KG1 (cell line): ENCODE measurements at places on chromosomes 7 and 10.

DNA sequence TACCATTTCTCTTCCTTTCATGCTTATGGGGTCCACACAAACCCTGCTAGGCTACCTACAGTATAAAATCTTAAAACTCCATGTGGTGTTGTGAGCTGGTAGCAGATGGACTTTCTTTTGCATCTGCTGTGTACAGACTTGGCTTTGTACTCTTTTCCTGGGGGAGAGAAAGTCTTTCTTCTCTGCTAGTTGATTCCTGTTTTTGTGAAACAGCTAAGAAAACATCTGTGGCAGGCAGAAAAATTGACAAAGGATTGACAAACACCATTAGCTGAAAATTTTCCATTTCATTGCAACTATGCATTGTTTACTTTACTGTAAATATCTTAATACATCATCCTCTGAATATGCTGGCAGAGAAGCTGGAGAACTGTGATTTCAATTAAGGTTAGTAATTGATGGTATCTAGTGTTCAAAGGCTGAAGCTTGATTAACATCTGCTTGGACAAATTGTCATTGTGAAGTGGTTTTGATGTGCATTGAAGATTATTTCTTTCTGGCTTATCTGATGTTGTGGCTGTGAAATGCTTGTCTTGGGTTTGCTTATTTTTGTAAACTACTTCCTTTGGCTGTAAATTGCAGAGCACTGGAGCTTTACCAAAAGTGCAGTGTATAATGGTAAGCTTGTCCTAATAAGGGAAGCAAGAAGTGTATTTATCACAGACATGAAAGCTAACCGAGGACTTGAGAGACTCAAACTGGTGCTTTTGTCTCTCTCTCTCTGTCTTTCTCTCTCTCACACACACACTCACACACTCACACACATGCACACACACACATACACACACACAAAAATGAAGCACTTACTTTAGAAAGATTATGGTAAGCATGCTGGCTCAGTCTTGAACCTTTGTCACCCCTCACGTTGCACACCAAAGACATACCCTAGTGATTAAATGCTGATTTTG lies at the start of gene FOXP2:
Gene FOXP2, plus strand, starts transcription at position 660 of the 908 bp plus-strand sequence. CDS start 11,697 bp downstream, outside the sequence.
- DNase-seq, result no peak

DNA sequence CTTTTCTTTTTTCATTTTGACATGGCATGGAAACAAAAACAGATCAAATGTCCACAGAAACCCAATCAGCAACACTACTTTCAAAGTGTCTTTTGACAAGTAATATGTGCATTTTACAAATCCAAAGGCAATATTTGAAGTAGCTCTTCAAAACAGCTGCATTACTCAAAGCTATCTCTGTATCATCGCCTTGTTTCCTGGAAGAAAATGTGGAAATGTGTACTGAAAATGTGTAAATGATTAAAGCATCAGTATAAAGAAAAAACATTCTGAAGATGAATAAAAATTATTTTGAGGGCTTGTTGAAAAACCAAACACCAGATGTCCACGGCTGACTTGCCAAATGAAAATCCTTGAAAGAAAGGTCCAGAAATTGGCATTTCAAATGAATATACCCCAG lies 16.5 kb upstream of the ITGB8 start:
- DNase-seq, result no peak

DNA sequence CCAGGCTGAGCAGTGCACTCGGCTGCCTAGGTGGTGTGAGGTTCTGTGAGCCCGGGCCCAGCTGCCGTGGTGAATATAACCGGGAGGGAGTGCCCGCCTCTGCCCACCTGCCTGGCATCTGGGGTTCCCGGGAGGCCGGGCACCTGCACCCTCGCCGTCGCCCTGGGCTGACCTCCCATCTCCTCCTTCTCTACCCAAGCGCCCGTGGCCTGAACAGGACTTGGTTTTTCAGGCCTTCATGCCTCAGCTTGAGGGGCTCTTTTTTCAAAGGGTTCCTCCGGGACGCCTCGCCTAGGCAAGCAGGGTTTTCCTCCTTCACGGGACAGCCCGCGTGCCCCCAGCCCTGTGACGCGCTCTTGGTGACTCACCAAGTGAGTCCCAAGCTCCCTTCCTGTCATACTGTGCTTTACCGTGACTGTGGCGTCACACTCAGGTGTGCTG lies 9.9 kb downstream of the INPP5A start:
- DNase-seq, result no peak

GRCh38 chr10:28077889-28078288 lies 79.0 kb upstream of the ODAD2 start:
- no peak for DNase-seq

DNA sequence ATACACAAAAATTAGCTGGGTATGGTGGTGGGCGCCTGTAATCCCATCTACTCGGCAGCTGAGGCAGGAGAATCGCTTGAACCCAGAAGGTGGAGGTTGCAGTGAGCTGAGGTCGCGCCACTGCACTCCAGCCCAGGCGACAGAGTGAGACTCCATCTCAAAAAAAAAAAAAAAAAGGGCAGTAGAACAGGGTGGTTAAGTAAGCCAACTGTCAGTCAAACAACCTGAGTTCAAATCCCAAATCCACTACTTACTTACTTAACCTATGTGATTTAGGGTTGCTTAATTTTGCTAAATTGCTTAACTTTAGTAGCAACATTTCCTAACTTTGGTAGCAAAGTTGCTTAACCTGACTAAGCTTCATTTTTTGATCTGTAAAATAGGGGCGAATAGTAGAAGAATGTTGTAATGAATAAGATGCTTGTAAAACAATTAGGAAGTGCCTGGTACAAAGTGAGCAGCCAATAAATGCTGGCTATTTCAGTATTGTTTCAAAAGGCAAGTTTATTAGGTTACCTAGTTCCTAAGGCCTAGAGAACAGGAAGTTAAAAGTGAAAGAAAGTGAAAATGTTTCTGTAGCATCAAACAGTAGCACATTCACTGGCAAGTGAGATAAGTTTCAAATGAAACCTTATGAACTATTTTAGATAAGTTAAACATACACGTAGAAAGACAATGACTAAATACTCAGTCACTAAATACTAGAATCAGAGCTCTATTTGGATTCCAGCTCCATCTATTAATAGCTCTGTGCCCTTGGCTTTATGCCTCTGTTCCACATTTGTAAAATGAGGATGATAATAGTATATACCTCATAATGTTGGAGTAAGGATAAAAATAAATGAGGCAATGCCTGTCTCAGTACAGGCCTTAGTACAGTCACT lies 64.3 kb downstream of the HOXA1 start:
- DNase-seq, result peak; percentile 12

DNA sequence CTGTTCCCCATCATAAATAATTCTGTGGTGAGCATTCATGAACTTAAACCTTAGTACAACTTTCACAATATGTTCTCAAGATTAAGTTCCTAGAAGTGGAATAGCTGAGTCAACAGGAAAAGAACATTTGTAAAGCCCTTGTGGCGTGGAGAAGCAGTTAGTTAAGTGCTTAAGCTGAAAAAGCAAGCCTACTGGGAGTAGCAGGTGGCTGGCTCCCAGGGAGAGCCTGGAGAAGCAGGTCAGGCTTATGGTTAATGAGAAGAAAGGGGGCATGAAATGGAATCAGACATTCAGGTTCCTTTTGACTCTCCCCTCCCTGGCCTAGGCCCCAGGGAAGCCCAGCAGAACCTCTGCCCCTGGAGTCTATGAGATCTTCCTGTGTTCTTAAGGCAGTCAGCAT lies 35.3 kb downstream of the VSTM4 start:
- peak; percentile 30 for DNase-seq

GRCh38 chr7:131011432-131011742 lies 277.4 kb upstream of the KLF14 start:
- DNase-seq, result no peak

DNA sequence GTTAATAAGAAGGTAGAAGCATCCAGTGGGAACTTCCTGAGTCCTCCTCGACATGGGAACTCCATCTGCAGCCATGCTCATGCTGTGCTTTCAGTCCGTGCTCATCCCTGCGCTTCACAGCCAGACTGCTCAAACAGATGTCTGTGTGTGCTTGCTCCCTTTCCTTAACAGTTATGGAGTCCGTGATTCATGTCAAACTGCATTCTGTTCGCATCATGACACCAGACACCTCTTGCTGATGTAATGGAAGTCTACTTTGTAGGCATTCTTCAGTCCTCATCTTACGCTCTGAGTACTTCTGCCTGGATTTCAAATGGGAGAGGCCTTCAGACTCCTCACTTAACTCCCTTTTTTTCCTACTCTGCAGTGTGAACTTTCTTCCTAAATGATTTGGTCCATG lies 304.9 kb downstream of the SUGCT start:
- DNase-seq, result no peak

DNA sequence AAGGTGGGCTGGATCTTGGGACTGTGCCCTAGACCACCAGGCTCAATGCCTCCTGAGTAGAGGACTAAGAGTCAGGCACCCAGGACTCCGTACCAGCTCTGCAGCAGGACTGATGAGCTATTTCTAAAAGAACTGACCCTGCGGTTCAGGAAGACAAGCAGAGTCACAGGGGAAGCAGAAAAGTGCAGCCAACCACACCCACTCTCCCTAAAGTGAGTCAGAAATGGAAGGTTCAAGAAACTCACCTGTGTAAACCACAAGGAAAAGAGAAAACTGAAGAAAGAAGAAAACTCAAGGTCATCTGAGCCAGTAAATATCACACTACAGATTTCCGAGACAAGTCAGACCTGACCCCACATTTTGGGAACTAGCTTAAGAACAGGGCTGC lies 2.5 kb downstream of the PARP12 start:
- DNase-seq, result no peak

DNA sequence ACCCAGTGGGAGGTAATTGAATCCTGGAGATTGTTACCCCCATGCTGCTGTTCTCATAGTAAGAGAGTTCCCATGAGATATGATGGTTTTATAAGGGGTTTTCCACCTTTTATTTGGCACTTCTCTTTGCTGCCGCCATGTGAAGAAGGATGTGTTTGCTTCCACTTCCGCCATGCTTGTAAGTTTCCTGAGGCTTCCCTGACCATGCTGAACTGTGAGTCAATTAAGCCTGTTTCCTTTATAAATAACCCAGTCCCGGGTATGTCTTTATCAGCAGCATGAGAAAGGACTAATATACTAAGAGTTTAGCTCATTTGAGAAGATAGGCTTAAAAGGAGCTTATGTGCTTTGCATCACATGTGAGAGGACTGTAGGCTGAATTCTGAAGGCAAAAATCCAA lies 29.3 kb downstream of the TMEM248 start:
- no peak for DNase-seq

GRCh38 chr10:129157185-129157584 lies 309.9 kb upstream of the MGMT start:
- no peak for DNase-seq

DNA sequence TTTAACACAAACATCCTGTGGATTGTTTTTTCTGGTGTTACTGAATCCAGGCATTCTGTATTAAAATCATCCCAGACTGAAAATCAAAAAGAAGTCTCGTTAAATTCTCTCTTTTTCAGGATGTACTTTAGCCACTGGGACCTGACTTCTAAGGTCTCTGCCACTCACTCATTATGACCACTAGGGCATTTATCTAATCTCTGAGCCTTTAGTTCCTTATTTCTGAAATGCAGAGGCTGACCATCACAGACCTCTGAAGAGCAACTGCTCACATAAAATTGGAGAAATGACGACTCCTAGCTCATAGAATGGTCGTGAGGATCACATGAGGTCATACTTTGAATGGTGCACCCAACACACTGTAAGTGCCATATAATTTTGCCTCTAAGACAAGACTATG lies 63.2 kb downstream of the KCNMA1 start:
- DNase-seq, result no peak

GRCh38 chr10:49751636-49752510 lies 10.2 kb downstream of the OGDHL start:
- no peak for DNase-seq

GRCh38 chr7:151650161-151650560 lies 130.5 kb upstream of the RHEB start:
- no peak for DNase-seq

DNA sequence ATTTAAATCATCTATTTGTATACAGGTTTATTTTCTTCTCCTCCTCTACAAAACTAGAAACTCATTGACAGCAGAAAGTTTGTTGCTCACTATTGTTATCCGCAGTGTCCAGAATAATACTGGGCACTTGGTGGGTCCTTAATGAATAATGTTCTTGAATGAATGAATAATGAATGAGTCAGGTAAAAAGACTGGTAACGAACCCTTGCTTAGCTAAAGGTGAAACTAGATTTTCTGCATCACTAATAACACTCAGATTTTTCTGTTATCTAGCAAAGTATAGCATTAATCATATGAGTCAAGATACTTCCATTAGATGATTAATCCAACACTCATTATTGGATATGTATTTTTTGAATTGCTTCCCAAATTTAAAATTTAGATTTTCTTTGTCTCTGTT lies 953.2 kb downstream of the SORCS3 start:
- DNase-seq, result no peak

DNA sequence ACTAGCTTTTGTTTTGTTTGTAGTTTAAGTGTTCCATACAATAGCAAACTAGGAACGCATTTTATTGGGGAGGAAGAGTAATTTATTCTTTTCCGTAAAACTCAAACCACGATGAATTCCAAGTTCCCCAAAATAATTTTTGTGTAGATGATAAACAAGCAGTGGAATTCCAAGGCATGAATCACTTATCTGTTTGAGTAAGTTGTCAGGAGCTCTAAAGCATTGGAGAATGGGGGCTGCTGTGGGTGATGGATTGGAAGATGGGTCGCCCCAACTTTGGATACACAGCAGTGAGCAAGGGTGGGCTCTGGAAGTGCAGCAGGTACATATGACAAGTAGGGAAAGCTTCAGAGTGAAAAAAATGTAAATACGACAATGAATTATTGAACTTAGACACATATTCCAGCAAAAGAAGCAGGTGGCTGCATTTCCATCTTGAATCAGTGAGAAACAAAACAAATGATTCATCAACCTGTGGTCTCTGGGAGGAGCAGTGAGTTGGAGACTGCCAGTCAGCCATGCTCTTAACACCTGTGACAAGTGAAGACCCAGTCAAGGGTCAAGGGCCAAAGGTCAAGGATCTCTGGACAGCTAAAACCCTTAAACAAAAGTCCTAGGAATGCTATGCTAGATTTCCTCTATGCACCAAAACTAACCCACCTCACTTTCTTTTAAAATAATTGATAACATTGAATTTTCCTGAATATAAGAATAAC lies 34.2 kb upstream of the ADRB1 start:
- no peak for DNase-seq

DNA sequence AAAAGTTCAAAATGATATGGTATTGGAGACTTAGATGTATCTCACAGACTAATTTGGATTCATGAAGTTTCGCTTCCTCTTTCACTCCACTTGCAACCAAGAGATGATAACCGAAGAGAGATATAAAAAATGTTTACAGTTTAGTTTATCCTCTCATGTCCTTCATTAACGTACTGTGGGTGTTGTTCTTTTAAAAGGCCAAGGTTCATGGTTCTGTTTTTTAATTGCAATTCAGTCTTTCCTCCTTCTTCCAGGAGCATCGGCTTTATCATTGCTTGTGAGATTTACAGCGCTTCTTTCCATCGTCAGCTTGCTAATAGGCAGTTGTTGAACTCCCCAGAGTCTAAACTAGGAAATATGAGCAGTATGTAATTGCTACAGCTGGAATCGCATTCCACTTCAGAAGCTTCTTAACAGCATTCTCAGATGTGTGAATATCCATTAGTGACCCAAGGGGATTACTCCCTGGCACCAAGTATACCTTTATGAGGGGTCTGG lies 75.9 kb upstream of the HGF start:
- DNase-seq, result no peak
